ENCODE measurements at places on chromosomes 5 and 9. TPM values are rescaled to one million over a fixed set of nuclear protein-coding genes. Genes with fewer than 3 reads are reported as not detected.
A peak's percentile ranks its signal among the peaks of the same experiment; 100 is the strongest.

LRRC26 gene
- total RNA-seq = not detected

DNA sequence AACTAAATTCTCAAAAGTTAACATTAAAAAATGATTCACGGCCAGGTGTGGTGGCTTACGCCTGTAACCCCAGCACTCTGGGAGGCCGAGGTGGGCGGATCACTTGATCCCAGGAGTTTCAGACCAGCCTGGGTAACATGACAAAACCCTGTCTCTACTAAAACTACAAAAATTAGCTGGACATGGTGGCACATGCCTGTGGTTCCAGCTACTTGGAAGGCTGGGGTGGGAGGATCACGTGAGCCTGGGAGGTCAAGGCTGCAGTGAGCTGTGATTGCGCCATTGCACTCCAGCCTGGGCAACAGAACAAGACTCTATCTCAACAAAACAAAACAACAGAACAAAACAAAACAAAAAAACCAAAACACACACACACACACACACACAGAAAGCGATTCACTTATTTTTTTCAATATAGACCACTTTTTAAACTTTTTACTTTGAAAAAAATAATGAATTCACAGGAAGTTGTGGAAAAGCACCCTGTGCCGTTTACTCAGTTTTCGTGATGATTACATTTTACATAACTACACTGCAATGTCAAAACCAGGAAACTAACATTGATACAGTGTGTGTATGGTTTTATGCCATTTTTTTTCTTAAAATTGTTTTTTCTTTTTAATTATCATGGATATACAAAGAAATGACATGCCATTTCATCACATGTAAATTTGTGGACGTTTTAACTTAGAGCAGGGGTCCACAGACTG is 73.7 kb downstream of the TENT4A start:
- no peaks in the 10 kb centered on the region for H3K36me3 ChIP-seq
- no peaks in the 10 kb centered on the region for H3K27me3 ChIP-seq
- no peak overlapping the region for H3K27ac ChIP-seq
- DNase-seq = no peak
- H3K4me3 ChIP-seq = no peak overlapping the region
- no peaks in the 10 kb centered on the region for H3K4me1 ChIP-seq

FRMPD1 gene
- not detected for total RNA-seq

DNA sequence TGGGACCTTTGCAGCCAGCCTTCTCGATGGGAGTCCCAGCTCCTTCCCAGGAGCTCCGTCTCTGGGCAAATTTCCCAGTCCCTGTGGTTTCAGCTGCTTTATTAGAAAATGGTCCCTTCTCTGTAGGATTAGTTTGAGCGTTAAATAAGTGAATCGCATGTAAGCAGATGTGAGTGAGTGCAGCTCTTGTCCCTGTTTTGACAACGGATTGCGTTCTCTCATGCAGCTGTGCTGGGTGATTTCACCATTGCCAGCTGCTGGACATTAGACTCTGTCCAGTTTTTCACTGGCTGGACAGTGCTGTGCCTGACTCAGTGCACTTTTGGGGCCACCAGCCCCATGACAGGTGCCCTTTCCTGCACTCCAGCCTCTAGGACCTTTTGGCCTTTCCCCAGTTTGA is 11.6 kb upstream of the CEL start:
- no peaks in the 10 kb centered on the region for H3K4me1 ChIP-seq
- no peak overlapping the region for H3K27ac ChIP-seq
- H3K36me3 ChIP-seq = peaks cover 63% of the 10 kb centered on the region

DNA sequence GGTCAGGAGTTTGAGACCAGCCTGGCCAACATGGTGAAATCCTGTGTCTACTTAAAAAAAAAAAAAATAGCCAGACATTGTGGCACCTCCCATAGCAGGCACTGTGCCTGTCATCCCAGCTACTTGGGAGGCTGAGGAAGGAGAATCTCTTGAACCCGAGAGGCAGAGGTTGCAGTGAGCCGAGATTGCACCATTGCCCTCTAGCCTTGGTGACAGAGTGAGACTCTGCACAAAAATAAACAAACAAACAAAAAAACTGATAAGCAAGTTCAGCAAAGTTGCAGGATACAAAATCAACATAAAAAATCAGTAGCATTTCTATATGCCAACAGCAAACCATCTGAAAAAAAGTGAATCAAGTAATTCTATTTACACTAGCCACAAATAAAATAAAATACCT is 64.8 kb upstream of the TTC23L start:
- no peak overlapping the region for H3K4me3 ChIP-seq
- H3K27me3 ChIP-seq = no peaks in the 10 kb centered on the region
- no peaks in the 10 kb centered on the region for H3K36me3 ChIP-seq
- no peak for DNase-seq

GRCh38 chr9:92175441-92175840 is 60.2 kb upstream of the SPTLC1 start:
- no peaks in the 10 kb centered on the region for H3K36me3 ChIP-seq
- no peak overlapping the region for H3K4me3 ChIP-seq
- no peak overlapping the region for H3K27ac ChIP-seq
- H3K4me1 ChIP-seq = no peaks in the 10 kb centered on the region

- H3K4me1 ChIP-seq = peaks cover 30% of the 10 kb centered on the region
- H3K27me3 ChIP-seq = no peaks in the 10 kb centered on the region
- peak; percentile 47 for DNase-seq
- no peaks in the 10 kb centered on the region for H3K36me3 ChIP-seq
Measured at GRCh38 chr9:122095010-122095767, 2.1 kb upstream of the TTLL11 start.

DNA sequence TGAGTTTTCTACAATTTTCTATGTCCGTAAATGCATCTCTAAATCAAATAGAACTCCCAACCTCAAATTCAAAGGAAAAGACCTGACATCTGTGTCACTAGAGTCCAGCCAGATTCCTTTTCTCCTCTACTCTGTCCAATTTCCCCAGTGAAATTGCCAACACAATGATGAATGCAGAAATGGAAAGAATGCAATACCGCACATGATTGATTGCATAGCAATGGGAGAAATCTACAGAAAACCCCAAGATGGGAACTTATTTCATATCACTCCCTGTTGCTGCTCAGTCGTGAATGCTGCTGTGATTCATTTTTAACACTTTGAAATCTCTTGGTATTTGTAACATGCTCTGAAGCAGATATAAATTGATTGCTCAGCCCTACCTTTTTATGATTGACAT is 355.1 kb upstream of the TUSC1 start:
- H3K4me3 ChIP-seq = no peak overlapping the region
- H3K27ac ChIP-seq = no peak overlapping the region
- no peaks in the 10 kb centered on the region for H3K36me3 ChIP-seq
- no peaks in the 10 kb centered on the region for H3K27me3 ChIP-seq

DNA sequence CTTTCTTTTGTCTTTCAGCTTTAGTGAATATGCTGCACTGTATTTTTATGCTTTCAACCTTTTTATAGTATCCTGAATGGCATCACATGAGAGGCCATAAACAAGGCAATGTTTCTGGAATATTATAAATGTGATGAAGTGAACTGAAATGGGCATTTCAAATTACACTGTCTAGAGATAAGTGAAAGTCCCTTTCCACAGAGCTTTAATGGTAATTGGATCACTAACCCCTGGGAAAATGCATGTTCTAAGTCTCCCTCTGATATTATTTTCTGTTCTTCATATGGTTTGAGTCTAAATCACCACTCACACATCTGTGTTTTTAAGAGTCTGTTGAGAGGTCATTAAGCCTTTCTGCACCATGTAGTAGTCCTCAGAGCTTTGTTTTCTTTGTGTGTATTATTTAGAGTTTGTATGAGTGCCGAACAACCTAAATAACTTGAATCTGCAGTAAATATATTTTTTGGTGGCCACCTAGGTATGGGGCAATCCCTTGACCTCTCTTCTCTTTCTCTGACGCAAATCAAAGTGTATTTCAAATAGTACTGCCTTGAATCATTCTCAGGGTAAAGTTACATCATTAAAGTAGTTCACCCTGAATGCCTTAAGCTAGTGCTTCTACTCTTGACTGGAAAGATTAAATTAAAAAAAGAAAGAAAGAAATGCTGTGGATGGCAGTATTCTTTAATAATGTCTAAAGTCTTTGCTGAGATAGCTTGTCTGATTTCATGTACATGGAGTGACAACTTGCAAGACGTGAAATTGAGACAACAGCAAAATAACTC is 1931.0 kb upstream of the CDH6 start:
- no peak overlapping the region for H3K4me3 ChIP-seq
- H3K36me3 ChIP-seq = no peaks in the 10 kb centered on the region
- no peaks in the 10 kb centered on the region for H3K4me1 ChIP-seq
